Bronchial smooth muscle cell (primary cell): ENCODE measurements at places on chromosomes 7 and 10. TPM values are rescaled to one million over a fixed set of nuclear protein-coding genes. Genes with fewer than 3 reads are reported as not detected.

Gene NUTM2E
- total RNA-seq: not detected in 2 replicates

Gene SNX10
- total RNA-seq: 0.09 TPM in 1 of 2 replicates, not detected in the other

Gene TIAL1
- 18.4 and 21.6 TPM in 2 replicates for total RNA-seq

Gene PTF1A
- total RNA-seq: not detected in 2 replicates

Gene GRID2IP
- total RNA-seq: under 0.01 TPM in 1 of 2 replicates, not detected in the other

Gene PAPSS2
- total RNA-seq: 82.8 and 191 TPM in 2 replicates

Gene VAX1
- not detected in 2 replicates for total RNA-seq

Gene EPHB6
- under 0.01 and 1.2 TPM in 2 replicates for total RNA-seq
